ENCODE measurements at places on chromosomes 3 and 15.

DNA sequence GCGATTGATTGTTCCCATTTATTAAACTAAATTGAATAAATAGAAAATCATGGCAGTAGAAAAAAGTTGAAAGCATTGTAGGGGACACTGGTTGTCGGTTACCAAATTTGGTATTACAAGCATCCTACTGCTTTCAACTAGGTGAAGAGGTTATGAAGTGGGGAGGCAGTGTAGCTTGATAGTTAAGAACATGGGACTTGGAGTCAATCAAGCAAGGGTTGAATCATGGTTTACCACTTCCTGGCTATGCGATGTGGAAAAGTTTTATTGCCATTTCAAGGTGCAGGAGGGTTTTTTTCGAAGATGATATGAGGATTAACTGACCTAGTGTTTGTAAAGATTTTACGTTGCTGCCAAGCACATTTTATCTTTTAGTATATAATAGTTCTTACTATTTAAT is 318.2 kb upstream of the KCNH8 start:
- DNase-seq = no peak

- no peak for DNase-seq
These were observed 64.6 kb downstream of the SLCO2A1 start for GRCh38 chr3:133965013-133965570.

GRCh38 chr15:89578146-89578545 is 2.9 kb downstream of the TICRR start:
- DNase-seq = no peak

GRCh38 chr15:25936004-25936403 is 72.9 kb upstream of the ATP10A start:
- DNase-seq = no peak

- no peak for DNase-seq
These were observed 35.6 kb downstream of the MED12L start for GRCh38 chr3:151121016-151121415.

DNA sequence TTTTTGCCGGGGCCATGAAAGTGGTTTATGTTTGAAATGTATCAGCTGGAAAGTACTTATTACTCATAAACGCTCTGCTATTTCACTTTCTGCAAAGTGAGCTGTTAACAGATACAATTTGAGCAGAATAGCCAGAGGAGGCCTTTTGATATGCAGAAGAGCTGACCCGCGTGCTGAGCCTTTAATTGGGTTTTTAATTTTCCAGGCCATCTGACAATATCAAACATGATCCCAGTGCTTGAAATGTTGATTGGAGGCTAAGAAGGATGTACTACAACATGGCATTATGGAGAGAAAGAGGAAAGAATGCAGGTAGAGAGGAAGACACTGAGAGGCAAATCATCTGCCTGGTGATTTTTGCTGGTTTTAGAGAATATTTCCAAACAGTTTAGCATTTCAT is 261.3 kb upstream of the MEIS2 start:
- DNase-seq = no peak

DNA sequence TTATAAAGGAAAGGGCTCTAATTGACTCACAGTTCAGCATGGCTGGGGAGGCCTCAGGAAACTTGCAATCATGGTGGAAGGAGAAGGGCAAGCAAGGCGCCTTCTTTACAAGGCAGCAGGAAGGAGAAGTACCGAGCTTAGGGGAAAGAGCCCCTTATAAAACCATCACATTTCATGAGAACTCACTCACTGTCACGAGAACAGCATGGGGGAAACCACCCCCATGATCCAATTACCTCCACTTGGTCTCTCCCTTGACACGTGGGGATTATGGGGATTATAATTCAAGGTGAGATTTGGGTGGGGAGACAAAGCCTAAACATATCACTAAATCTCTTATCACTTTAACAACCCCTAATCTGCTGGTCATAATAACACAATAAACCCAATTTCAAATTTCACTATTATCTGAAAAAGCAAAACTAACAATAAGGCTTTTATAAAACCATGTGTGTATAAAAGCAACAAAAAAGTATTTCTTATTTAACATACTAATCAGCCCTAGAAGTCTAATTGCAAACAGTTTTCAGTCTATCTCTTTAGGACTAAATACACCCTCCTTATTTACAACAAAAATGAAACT is 43.2 kb downstream of the SCAPER start:
- no peak for DNase-seq

- DNase-seq = no peak
These were observed 159.6 kb downstream of the RORA start for GRCh38 chr15:61069394-61070075.

DNA sequence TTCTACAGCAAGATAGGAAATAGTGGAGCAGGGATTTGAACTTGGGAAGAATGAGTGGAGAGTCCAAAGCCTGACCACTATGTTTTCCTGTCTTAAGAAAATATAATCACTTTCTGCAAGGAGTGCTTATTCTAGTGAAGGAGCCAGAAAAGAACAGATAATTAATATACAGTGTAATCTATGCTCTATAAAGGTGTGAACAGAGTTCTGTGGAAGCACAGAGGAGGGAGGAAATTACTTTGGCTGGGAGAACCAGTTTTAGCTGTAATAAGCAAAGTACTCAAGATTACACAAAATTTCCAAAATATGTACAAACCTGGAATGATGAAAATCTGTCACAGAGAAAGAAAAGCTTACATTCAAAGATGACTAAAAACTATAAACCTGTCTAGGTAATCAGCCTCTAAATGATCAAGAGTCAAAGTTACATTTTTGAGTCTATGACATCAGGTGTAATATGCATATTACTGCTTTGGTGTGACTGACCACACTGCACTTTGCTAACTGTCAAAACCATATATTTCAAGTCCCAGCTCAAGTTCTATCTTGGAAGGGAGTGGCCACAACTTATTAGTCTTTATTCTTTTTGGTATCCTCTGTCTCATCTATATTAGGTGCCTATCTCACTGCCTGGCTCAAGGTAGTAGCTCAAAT is 40.7 kb upstream of the MB21D2 start:
- no peak for DNase-seq

- DNase-seq = no peak
These were observed 13.7 kb upstream of the U2SURP start for GRCh38 chr3:142987707-142988106.

- DNase-seq = no peak
These were observed 37.5 kb downstream of the GAP43 start for GRCh38 chr3:115660646-115661337.

- DNase-seq = no peak
These were observed 213.9 kb downstream of the MTHFS start for GRCh38 chr15:79682851-79683288.

GRCh38 chr15:64710676-64711428 is 64.5 kb downstream of the RBPMS2 start:
- no peak for DNase-seq

GRCh38 chr3:10189557-10190354 is 25.0 kb downstream of the IRAK2 start:
- DNase-seq = no peak

DNA sequence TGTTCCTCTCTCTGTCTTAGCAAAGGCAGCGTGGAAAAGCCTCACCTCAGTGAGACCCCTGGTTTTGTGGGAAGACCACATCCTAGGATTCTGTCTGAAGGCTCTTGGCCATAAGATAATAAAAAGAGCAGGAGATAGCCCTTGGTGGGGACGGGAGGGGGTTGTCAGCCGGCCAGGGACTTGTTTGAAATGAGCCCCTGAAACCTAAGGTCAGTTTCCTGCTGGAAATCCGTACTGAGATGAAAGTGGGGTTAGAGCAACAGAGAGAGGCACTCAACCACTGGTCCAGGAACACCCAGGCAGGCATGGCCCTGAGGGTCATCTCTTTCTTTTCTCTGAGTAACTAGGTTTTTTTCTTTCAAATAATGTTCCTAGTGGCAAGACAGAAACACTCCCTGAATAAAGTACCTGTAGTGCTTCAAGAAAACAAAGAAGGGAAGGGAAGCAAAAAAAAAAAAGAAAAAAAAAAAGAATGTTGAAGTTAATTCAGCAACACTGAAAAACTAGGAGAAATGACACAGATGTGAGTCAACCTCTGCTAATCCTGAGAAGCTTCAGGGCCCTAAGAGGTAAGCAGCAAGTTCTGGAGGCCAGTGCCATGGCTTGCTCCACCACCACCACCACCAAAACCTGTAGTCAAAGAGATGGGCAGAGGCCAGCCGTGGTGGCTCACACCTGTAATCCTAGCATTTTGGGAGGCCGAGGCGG is 3.2 kb downstream of the ITGB5 start:
- DNase-seq = no peak

DNA sequence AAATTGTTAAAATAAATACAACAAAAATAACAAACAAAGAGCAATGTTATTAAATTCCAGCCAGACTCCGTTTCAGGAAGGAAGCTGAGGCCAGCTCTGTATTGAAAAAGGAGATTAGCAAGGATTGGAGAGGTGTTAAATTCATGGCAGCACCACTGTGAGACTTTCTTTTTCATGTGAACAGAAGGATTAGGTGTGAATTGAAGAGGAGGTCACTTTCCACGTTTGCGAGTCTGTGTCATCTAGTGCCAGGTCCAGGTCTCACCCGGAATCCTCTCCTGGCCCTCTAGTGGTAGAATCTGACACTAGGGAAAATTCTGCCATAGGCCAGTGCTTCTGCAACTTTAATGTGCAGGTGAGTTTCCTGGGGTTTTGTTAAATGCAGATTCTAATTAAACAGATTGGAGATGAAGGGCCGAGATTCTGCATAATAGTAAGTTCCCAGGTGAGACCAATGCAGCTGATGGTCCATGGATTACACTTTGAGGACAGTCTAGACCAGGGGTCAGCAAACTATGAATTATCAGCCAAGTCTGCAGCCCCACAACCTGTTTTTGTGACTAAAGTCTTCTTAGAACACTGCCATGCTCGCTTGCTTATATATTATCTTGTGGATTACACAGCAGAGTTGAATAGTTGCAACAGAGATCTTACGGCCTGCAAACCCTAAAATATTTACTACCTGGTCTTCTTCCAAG is 9.2 kb upstream of the SLC6A1 start:
- DNase-seq = no peak

Measured in cortex of kidney (tissue), 1 donor.